NCI-H1048 (cell line): ENCODE measurements at places on chromosomes 5 and 9.

- DNase-seq, result no peak
These were observed 2.3 kb upstream of the NKX2-5 start for GRCh38 chr5:173237143-173237874.

DNA sequence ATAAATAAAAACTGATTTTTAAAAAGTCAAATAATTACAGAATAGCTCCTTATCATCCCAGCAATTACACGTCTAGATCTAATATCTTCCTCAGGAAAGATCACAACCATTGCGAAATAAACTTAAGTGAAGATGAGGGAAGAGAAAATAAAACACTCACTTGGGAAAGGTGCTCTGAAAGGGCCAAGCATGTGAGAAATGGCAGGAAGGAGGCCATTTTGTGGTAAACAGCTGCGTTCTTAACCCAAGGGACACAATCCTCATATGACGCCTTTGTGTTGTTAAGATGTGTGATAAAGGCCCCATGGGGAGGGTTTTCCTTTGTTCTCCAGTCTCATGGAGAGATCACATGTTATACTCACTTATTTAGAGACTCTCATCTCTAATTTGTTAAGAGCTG is 32.5 kb downstream of the JAKMIP2 start:
- DNase-seq, result no peak

GRCh38 chr9:93291536-93292287 is 107.8 kb downstream of the WNK2 start:
- DNase-seq, result no peak

DNA sequence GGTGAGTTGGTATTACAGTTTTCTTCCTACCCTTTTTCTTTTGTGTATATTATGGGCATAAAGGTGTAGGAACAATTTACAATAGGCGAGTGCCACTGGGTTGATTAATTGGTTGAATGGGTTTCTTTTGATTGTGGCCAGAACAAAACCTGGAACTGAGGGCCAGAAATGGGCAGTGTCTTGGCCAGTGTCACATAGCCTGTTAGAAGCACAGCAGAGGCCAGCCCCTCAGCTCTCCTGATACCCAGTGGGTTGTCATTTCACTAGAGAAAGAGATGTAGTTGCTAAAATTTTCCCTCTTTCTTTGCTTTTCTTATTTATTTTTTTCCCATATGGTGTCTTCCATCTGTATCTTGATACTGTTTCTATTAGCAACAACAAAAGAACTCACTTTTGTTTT is 38.8 kb upstream of the SEMA6A start:
- DNase-seq, result no peak

DNA sequence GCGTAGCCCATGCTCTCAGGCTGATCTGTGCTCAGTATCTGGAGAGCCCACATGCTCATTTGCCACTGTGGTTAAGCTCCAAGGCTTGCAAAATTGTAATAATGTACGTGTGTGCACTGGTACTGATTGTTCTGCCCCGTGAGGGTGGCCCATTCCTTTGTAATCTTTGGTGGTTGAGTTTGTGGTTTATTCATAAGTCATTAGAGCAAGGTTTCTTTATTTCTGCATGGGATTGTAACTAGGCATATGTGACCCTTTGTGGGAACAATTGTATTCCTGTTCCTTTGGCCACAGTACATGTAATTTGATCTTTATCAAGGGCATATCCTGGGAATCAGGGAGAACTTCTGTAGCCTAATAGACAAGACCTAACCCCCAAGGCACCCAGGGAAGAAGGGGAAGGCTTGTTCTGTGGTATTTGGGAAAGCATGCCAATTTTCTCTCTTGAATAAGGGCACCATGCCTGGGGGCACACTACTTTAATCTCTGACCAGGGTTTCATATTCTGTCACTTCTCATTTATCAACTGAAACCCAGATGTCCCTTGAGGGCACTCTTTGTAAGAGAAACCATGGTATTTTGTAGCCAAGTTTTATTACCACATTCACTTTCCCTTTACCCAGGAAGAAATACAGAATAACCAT is 74.6 kb downstream of the NPR3 start:
- DNase-seq, result peak; percentile 74

DNA sequence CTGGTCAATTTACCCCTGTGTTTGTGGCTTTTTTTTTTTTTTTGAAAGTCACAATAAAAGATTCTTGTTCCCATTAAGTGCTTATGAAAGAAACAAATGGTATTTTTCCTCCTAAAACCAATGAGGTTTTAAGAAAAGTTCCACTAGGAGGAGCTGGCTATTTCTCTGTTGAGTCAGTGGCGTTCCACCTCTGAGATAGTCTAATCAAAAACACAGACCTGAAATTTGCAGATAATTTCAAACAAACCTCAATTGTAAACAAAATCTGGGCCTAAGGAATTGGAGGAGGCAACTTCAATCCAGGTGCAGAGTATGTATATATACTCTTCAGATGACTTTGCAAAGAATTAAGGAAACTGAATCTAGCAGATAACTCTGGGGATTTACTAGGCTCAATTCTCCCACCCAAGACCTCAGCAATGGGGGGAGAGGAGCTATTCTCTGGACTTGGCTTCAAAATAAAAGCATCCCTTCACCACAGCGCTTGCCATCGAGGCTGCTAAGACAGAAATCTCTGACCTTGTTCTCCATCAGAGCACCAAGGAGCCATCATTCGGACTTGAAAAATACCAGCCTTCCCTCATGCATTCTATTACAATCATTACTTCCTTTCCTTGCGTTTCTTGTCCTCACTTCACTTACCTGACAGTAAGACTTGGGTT is 52.4 kb downstream of the FANCC start:
- no peak for DNase-seq

- DNase-seq, result no peak
These were observed 398 bp downstream of the RAPGEF6 start for GRCh38 chr5:131634666-131634995.

GRCh38 chr9:69453746-69454145 is 128.7 kb downstream of the ENTREP1 start:
- DNase-seq, result no peak

DNA sequence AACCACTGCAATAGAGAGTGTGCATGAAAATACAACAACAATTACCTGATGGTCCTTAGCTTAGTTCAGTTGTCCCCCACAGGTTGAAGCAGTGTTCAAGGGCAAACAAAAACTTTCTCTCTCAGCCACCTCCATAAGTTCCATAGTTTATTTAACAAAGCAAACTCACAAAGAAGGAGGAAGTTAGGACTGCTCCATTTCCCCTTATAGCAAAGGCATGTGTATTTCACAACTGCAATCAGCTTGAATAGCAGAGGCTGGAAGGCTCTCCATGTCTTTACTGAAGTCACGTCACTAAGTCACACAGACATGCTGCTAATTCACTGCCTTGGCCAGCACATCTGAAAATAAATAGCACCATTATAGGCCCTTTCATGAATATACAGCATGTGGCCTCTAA is 43.3 kb downstream of the DOCK8 start:
- DNase-seq, result no peak

DNA sequence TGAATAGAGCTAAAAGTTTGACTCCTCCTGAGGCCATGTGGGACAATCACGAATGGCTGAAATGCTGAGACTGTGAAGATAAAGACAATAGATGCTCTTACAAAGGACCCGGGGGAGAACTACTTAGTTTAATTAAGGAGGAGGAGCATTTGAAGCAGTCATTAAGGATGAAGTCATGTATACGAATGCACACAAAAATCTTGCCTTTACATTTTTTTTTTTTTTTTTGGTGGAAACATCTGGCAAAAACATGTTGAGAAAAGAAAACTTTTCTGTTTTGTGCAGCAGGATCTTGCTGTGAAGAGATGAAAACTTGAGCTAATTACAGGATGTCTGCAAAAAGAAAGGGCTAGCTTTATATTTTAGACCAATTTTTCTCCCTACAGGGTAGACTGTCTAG is 42.3 kb upstream of the NR3C1 start:
- DNase-seq, result no peak

DNA sequence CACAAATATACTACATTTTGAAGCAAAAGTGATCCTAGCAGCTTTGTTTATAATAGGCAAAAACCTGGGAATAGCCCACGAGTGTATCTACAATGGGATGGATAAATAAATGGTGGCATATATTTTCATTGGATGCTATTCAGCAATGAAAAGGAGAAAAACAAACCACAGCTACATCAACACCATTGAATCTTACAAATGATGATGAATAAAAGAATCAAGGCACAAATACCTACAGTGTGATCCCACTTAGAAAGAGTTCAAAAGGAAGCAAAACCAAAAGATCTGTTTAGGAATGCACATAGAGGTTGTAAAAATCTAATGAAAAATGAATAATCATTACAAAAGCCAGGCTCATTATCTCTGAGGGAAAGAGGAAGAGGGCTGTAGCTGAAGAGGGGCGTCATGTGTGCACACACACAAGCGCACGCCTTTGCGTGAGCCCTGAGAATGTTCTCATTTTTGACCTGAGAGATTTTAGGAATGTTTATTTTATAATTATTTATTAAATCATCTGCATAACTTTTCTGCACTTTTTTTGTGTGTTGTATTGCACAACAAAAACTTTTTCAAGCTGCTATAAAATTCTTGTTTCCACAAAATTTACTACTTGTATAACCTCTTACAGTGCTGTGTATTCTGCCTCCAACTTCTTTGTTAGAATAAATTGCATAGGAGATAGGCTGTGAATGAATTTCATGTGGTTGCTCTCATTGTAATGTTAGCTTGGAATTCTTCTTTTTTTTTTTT is 5.9 kb upstream of the RHOBTB3 start:
- DNase-seq, result peak; percentile 32

DNA sequence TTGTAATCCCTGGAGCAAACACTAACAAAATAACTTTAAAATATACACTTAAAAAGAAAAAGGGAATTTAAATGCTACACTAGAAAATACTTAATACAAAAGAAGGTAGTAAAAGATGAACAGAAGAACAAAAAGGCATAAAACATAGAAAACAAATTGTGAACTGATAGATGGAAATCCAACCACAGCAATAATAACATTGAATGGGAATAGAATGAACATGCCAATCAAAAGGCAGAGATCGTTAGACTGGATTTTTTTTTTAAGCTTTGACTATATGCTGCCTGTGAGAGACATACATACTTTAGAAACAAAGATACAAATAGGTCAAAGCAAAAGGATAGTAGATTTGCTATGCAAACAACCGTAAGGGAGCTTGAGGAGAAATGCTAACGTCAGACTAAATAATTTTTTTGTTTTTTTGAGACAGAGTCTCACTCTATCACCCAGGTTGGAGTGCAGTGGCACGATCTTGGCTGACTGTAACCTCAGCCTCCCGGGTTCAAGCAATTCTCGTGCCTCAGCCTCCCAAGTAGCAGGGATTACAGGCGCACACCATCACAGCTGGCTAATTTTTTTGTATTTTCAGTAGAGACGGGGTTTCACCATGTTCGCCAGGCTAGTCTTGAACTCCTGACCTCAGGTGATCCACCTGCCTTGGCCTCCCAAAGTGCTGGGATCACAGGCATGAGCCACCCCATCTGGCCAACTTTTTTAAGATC is 6.5 kb downstream of the ABO start:
- DNase-seq, result no peak

GRCh38 chr9:112179816-112180215 is 4.7 kb upstream of the SUSD1 start:
- DNase-seq, result no peak

- DNase-seq, result no peak
These were observed 74.8 kb upstream of the ZNF622 start for GRCh38 chr5:16540421-16540820.

GRCh38 chr9:27489087-27489876 is 34.8 kb upstream of the IFNK start:
- no peak for DNase-seq

- no peak for DNase-seq
These were observed 12.7 kb downstream of the STK10 start for GRCh38 chr5:172175263-172175719.

DNA sequence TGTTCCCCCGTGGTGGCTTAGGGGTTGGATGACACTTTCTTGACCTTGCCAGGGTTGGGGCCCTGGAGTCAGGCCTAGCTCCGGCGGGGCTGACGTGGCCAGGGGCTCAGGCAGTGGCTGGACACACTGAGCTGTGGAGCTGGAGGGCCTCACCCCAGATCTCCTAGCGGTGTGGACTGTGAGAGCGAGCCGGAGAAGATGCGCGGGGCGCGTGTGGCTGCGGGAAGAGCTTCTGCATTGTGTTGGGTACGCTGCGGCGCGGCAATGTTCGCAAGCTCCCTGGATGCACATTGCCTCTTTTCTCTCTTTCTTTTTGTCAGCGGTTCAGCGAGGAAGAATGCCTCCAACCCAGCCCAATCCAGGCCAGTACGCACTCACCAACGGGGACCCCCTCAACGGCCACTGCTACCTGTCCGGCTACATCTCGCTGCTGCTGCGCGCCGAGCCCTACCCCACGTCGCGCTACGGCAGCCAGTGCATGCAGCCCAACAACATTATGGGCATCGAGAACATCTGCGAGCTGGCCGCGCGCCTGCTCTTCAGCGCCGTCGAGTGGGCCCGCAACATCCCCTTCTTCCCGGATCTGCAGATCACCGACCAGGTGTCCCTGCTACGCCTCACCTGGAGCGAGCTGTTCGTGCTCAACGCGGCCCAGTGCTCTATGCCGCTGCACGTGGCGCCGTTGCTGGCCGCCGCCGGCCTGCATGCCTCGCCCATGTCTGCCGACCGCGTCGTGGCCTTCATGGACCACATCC is 4.8 kb downstream of the NR2F1 start:
- DNase-seq, result no peak

- no peak for DNase-seq
These were observed 10.1 kb upstream of the IGFBPL1 start for GRCh38 chr9:38434365-38434764.

DNA sequence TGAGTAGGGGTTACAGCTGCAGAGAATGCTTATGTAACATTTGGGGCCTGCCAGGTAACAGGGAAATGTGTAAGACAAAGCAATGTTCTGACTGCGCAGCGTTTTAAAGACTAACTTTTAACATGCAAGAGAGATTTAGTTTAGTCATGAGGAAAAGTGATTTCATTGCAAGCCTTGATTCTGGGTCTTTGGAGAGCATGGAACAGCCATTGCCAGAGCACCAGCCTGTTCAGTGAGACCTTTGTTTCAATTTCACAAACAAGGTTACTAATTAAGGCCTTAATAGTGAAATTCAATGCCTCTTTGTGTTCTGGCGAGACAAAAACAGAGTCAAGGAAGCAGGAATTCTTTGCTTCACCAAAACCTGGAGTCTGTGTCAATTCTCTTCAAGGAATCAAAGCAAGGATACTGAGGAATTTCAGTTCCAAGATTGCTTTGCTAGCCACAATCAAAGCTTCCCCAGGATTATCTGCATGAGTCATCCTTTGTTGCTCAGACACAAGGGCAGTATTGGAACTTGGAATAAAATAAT is 14.4 kb downstream of the CKMT2 start:
- DNase-seq, result no peak

GRCh38 chr9:17134396-17135294 is at the start of gene CNTLN:
TSS of gene CNTLN (plus strand) at chr9:17135040. CDS start at chr9:17135066, 26 bp downstream.
- DNase-seq, result peak; percentile 82

DNA sequence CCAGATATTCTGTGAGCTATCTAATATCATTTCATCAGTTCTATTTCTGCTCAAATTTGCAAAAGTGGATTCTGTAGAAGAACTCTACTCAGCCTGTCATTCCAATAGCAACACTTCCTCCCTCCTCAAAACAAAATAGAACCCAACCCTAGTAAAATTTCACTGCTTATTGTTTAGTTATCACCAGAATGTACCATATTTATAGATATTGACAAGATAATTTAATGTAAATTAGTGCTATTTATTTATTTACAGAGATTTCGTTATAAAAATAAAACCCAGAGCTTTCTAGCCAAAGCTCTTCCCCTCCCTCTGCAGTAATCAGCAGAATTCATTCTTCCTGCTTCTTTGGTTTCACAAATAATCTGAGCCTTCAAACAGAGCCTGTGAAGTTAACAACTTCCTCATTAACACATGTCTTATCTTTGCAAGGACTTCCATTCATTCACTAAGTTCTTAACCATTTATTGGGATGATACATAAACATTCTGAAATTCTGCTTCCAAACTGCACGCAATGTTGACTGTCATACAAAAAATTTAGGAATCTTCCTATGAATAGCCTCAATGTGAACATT is 73.7 kb upstream of the PJA2 start:
- DNase-seq, result no peak
